ENCODE measurements at places on chromosomes 13 and 19.

DNA sequence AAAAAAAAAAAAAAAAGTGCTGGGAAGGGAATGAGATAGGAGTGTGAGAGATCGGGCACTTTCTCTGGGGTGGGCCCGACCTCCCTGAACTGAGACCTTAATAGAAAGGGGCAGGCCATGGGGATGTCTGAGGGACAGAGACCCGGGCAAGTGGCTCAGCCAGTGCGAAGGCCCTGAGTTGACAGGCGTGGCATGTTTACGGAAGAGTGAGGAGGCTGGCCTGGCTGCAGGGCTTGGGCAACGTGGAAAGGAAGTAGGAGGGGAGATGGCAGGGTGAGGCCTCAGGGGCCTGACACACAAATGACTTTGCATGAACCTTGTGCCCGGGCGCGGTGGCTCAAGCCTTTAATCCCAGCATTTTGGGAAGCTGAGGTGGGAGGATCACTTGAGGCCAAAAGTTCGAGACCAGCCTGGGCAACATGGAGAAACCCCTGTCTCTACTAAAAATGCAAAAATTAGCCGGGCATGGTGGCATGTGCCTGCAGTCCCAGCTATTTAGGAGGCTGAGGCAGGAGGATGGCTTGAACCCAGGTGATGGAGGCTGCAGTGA lies 13.9 kb downstream of the FCHO1 start:
- no peak for DNase-seq

DNA sequence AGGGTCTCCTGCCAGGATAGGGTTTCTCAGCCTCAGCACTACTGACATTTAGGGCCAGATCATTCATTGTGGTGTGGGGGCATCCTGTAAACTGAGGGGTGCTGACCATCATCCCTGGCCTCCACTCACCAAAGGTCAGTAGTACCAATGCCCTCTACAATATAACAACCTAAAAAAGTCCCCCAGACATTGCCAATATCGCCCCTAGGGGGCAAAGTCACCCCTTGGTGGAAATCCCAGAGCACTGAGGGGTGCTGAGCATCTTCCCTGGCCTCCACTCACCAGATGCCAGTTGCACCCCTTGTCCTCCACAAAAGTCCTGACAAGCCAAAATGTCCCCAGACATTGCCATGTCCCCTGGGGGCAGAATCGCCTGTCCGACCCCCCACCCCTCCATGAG lies 21.6 kb downstream of the CPAMD8 start:
- no peak for DNase-seq

DNA sequence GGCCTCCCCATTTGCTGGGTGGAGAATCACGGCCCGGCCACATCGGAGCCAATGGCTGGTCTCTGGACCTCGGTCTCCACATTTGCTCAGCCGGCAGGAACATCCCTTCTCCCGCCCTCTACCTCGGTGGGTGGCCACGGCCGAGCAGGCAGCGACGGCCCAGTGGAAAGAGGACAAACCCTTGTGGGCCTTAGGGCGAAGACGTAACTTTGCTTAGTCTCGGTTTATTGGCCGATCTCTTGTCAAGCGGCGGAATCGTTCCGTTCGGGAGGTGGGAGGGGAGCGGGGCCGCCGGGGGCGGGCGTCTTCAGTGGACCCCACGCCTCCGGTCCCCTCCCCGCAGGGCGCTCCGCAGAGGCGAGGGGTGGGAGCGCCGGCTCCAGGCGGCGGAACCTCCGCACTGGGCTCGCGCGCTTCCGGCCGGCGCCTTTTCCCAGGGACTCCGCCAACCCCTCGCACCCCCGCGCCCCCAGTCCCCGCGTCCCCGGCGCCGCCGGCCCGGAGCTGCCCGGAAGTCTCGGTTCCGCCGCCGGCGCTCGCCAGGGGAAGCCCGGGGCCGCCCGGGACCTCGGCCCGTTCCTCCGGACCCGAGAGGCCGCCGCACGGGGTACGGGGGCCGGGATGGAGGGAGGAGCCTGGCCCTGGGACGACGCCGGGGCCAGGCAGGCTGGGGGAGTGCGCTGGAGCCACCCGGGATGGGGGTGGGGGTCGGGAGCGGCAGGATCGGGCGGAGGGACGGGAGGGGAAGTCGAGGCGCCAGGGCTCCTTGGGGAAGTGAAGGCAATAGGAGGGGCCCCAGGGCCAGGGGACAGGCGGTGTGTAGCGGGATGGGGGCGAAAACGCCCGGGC lies at the start of gene ZNF580:
Gene ZNF580, plus strand, starts transcription at position 426 of the 849 bp plus-strand sequence. CDS start 1,507 bp downstream, outside the sequence.
- DNase-seq = no peak

DNA sequence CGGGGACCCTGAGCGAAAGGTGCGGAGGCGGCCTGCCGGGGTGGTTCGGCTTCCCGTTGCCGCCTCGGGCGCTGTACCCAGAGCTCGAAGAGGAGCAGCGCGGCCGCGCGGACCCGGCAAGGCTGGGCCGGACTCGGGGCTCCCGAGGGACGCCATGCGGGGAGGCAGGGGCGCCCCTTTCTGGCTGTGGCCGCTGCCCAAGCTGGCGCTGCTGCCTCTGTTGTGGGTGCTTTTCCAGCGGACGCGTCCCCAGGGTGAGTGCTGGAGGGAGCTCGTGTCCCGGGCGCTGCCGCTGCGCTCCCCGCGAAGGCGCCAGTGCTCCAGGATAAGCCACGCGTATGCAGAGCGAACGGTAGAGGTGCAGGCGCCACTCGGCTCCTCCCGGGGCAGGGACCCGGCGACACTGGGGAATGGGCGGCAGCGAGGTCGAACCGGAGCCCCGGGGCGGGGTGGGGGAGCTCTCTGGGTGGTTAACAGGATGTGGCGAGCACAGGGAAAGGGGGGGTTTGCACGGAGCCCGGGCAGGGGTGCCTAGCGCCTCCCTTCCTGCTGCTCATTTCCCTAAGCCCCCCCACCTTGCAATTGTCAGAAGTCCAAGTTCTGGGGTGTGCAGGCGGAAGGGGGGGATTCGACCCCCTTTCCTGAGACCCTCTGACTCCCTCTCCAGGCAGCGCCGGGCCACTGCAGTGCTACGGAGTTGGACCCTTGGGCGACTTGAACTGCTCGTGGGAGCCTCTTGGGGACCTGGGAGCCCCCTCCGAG lies at the start of gene IL27RA:
Gene IL27RA, plus strand, starts transcription at position 44 of the 762 bp plus-strand sequence. Its CDS starts 111 bp downstream, at position 155.
- no peak for DNase-seq

- DNase-seq = no peak
Observed at GRCh38 chr13:85638815-85639393, 160.3 kb downstream of the SLITRK6 start.

GRCh38 chr19:53308339-53308811 lies 25.2 kb upstream of the ZNF845 start:
- DNase-seq = no peak

GRCh38 chr13:113116871-113117271 lies 5.7 kb upstream of the F10 start:
- no peak for DNase-seq

DNA sequence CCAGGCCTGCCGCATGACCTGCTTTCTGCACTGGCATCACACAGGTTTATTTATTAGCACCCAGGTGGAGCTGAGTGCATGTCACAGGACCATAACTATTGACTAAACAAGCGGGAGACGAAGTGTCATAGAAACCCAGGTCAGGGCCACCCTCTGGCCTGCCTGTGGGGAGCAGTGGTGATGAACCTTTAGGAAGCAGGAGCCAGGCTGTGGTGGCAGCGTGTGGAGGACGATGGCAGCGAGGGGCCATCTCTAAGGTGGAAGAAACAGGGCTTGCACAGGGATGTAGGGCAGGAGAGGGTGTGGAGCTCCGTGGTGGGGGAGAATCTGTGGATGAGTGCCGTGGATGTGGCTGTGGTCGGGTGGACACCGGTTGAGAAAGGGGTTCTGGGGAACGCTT lies 275.3 kb downstream of the TEX29 start:
- DNase-seq = no peak

GRCh38 chr19:14434543-14435319 lies 1.6 kb downstream of the PKN1 start:
- no peak for DNase-seq

- DNase-seq = no peak
Observed at GRCh38 chr19:41325640-41325946, 15.6 kb downstream of the CCDC97 start.

DNA sequence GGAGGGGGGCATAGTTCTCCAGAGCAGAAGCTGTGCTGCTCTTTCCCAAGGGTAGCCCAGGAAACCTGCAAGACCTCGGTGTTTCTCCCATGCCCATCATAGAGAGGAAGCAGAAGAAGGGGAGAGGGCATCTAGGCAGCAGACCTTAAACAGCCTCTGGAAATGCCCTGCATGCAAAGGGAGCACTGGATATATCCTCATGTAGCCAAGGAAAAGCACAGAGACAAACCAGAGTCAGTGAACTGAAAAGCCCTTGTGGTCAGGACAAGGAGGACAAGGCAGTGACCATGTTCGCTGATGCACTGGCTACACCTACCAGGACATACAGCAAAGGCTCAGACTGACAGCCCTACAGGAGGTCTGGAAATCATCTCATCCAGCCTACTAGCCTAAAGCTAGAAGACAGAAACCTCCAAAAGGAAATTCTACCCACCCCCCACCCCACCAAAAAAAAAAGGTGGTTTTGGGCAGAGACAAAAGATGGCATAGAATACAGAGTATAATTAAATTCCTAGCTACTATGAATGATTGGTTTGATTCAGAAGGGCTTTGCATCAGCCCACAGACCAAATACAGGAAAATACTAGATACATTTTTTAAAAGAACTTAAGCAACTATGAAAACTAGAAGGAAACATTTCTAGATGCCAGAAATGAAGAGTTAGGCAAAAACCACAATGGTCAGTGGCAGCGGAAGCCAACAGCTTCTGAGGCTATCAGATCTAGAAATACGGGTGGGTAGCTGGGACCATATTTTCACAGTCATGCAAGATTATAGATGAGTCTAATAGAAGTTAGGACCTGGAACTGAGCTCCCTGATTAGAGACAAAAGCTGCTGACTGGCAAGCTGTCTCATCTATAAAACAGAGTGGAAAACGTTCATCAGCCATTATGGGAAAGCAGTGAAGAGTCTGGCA lies 4.4 kb upstream of the TBC1D4 start:
- DNase-seq = no peak

DNA sequence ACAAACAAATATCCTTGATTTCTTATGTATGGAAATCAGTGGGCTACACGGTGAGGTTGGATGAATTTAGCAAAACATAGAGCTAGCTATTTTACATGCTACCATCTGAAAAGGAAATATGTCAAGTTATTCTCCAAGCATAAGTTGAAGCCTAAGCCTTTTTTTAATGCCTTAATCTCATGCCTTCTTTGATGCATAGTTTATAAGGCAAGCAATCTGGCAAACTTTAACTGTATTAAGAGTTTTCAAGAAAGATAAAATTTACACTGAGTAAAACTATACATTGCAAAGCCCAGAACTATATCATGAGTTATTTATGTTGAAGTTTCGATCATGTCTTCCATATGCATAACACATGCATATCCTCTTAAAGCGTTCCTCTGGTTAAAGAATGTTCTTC lies 85.0 kb upstream of the ATXN8OS start:
- no peak for DNase-seq

- no peak for DNase-seq
Observed at GRCh38 chr13:98847780-98848179, 95.3 kb upstream of the SLC15A1 start.

GRCh38 chr13:88436974-88437373 lies 765.8 kb downstream of the SLITRK5 start:
- no peak for DNase-seq

DNA sequence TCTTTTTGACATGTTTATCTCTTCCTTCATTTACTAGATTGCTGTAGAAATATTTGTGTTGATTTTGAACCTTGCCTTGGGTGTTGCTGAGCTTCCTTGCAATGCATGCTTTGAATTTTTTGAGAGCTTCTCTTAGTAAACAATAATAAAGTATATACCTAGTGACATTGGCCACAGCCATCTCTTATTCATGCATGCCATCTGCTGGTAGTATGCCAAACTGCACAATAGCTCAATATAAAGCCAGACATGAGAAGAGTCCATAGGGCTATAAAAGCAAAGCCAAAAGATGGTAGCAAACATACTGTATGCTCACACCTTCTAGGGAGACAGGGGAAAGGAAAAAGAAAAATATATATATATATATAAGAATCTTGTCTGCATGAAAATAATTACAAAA lies 18.9 kb upstream of the ZSCAN5A start:
- DNase-seq = peak; percentile 7

DNA sequence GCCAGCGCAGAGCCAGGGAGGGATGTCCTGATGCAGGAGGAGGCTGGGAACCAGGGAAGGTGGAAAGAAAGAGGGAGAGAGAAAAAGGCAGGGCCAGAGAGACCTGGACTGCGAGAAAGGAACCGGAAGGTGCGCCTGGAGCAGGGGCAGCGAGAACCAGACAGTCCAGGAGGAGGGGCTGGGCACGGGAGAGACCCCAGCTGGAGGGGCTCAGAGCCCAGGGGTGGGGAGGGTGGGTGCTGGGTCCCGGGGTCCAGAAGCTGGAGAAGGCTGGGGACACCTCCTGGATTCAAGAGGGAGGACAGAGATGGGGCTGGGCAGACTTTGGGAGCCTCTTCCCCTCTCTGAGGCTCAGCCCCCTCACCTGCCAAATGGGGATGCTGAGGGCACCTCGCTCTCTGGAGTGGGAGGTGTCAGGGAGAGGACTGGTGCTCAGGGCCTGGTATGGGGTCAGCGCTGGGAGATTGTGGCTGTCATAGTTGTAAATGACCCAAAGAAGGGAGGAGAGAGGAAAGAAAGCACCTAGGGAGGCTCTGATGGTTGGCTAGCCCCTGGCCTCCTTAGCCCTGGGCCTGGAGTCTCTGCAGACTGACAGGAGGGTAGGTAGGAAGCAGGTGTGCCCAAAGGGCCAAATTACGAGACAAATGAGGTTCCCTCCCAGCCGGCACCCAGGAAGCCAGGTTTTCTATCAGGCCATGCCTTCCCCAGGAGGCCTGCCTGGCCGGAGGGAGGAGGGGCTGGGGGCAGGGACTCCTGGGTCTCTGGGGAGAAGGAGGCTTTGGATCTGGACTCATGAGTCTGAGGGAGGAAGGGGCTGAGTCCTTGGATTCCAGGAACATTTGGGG lies 1.3 kb upstream of the SPACA6 start:
- DNase-seq = no peak

GRCh38 chr19:12564016-12564664 lies 12.9 kb upstream of the ZNF564 start:
- peak; percentile 75 for DNase-seq

DNA sequence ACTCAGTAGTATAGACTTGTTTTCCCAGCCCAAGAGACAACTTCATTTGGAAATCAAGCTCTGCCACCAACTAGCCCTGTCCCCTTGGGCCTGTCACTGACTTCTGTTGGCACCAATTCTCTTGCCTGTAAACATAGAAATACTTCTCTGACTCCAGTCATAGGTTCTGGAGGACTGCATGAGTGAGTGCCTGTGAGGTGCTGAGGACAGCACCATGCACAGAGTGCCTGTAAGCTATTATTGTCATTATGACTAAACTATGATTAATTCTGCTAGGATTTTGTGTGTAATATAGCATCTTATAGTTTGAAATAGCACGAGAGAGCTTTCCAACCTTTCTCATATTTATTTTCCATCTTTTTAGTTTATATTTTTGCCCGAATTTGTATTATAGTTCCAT lies 247.9 kb downstream of the MYO16 start:
- no peak for DNase-seq

GRCh38 chr13:36051082-36051481 lies 80.1 kb downstream of the DCLK1 start:
- DNase-seq = no peak

- DNase-seq = no peak
Observed at GRCh38 chr19:3985643-3986259, 488 bp upstream of the EEF2 start.

GRCh38 chr19:3383121-3383722 lies 16.8 kb downstream of the NFIC start:
- no peak for DNase-seq

- no peak for DNase-seq
Observed at GRCh38 chr19:387777-388176, 21.2 kb downstream of the C2CD4C start.

GRCh38 chr13:93496985-93497673 lies 270.5 kb downstream of the GPC6 start:
- no peak for DNase-seq

- no peak for DNase-seq
Observed at GRCh38 chr13:22189176-22190048, 518.5 kb downstream of the FGF9 start.

All from NCI-H2107 (cell line).